Stimulated activated CD8-positive, alpha-beta memory T cell treated with anti-CD3 and anti-CD28 coated beads, Interleukin-12 subunit alpha, Interleukin-12 subunit beta, amount 100 ng/mL, for 4 hours (primary cell): ENCODE measurements at places on chromosomes 3 and 15.
A peak's percentile ranks its signal among the peaks of the same experiment; 100 is the strongest.

GRCh38 chr3:192482809-192483208 is 244.5 kb downstream of the FGF12 start:
- DNase-seq, result no peak

DNA sequence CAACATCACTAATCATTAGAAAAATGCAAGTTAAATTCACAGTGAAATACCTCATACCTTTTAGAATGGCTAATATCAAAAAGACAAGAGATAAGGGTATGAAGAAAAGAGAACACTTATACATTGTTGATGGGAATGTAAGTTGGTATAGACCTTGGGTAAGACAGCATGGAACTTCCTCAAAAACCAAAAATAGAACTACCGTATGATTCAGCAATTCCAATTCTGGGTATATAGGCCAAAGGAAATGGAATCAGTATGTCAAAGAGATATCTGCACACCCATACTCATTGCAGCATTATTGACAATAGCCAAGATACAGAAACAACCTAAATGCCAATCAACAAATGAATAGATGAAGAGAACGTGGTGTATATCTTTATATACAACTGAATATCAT is 166.8 kb upstream of the LRRN1 start:
- no peak for DNase-seq

DNA sequence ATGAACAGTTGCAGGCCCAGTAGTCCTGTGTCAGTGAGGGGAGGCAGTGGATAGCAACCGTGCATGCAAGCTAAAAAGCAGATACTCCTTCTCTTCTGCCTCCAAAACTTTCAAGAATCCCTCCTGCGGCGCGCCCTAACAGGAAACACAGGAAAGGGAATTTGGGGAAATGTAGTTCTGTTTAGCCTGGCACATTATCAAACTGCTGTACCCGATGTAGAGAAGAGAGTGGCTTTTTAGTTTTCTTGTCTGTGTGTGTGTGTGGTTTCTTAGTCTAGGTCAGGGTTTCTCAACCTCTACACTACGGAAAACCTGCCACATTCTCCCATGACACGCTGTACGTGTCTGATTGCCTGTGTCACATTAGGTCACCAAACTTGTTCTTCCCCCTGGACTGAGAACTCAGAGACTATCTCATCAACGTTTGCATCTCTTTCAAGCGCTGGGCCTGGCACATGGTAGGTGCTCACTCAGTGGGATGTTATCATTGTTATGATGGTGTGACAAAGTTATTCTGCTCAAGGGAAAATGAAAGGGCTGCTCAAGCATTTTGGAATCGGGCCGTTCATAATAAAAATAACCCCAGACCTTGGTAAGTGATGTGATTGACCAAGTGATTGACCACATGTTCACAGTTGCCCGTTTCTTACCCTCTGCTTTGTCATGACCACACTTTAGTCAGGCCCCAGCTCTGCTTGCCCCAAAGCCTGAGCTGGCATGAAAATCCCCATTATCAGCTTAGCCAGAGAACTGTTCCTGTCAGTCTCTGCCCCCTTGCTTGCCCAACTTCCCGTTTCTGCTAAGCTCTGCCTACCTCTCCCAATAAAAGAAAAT is 33.2 kb downstream of the TM4SF4 start:
- DNase-seq, result no peak

DNA sequence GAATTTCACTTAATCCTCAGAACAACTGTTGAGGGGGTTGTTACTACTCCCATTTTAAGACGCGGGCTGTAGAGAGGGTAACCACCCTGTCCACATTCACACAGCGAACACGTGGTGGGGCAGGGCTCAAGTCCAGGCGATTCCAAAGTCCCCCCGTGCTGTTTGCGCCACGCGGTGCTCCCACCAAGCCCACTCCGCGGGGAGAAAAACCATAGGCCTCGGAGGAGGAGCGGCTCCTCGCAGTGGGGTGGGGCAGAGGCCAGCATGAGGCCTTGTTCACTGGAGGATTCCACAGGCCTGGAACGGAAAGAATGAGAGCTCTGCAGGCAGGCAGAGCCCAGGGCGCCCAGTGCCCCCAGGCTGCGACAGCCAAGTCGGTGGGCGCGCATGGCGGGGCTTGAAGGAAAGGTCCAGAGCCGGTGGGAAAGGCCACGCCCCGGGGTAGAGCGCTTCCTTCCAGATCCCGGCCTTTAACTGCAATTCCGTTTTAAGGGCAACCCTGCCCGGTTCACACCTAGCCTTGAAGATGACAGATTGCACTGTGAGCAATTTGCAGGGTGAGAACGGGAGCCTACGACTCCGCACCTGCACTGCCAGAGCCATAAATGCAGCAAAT is 161.8 kb upstream of the TBL1XR1 start:
- peak; percentile 31 for DNase-seq

- no peak for DNase-seq
Measured at GRCh38 chr3:169524131-169524530, 139.4 kb downstream of the MECOM start.

DNA sequence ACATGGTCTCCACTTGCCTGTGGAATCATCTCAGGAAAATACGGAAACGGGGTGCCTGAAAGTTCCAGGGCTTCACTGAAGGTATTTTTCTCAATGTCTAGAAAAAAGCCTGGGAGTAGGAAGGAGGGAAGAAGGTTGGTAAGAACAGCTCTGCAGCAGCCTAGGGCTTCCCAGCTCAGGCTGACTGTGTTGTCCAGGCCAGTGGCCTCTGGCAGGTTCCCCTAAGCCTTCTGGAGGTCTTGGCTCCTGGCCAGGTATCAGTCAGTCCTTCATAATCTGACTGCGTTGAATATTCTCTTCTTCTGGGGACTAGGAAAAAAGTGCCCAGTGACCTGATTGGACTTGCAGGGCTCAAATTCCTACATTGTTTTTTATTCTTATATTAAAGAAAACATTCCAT is 38.6 kb downstream of the SSR3 start:
- DNase-seq, result no peak

DNA sequence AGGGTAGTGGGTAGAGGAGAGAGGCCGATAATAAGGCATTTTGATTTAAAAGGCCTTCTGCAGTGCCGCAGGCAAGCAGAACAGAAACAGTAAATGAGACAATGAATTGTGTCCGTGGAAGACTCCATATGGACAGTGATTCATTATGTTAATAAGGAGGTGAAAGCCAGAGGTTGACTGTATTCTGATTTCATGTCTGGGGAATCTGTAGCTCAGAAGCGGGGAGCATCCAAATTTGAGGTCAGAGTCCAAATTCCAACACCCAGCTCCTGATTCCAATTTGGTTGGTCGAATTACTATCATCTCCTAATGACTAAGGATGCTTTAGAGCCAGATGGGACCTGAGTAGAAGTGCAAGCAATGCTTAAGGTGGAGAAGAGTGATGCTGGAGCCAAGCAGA is 1.0 kb upstream of the TBC1D21 start:
- DNase-seq, result no peak

- DNase-seq, result no peak
Measured at GRCh38 chr3:45534632-45535031, 59.9 kb upstream of the LIMD1 start.

DNA sequence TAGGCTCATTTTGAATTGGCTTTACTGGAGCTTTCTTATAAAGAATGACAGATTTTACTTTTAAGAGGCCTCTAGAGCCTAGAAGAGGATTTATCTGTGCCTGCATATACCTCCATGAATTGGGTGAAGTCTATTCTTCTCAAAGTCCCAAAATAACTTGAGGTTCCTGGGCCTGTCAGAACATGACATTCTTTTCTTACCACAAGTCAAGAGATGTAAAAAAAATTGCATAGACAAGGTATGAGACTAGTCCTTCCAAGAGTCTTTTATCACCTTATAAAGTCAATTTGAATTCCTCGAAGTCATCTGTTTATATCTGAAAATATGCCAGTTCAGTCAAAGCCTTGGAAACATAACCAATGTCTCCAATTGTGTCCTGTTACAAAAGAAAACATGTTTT is 17.2 kb upstream of the CD200 start:
- no peak for DNase-seq

GRCh38 chr3:189883113-189883753 is 237.5 kb downstream of the P3H2 start:
- DNase-seq, result no peak

- DNase-seq, result no peak
Measured at GRCh38 chr15:55823699-55824340, 80.9 kb upstream of the PRTG start.

DNA sequence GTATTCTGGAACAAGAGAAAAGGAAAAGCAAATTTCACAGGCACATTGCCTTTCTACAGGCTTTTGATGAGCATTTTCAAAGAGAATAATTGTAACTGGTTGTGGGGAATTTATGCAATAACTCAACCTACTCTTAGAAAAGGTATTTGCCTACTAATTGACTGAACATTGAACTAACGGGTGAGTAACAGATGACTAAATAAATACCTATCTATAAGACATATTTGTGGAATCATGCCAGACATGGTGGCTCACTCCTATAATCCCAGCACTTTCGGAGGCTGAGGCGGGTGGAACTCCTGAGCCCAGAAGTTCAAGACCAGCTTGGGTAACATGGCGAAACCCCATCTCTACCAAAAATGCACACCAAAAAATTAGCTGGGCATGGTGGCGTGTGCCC is 367.7 kb downstream of the CGGBP1 start:
- no peak for DNase-seq

GRCh38 chr3:186417791-186418190 is 55.8 kb upstream of the DGKG start:
- no peak for DNase-seq

DNA sequence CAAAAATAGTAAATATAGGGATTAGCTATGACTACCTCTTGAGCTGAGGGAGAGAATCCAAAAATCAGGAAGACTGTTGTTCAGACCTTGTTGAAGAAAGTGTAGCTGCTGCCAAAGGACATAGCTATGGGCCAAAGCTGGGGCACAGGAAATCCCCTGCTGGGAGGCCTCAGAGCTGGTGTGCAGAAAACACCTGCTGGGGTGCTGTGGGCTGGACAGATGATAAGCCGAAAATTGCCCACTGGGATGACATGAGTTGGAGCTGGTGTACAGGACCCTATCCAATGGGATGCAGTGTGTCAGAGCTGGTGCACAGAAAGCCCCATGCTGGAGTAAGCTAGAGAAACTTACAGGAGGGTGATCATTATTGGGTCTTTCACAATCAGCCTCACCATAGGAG is 121.9 kb downstream of the NEO1 start:
- no peak for DNase-seq

DNA sequence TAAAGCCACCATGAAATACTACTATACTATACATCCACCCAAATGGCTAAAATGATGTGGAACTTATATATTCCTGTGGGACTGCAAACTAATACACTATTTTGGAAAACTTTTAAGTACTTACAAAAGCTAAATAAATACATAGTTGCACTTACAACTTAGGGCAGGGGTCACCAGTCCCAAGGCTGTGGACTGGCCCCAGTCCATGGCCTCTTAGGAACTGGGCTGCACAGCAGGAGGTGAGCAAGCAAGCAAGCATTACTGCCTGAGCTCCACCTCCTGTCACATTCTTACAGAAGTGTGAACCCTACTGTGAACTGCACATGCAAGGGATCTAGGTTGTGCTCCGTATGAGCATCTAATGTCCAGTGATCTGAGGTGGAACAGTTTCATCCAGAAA is 18.1 kb downstream of the PIGB start:
- no peak for DNase-seq

- DNase-seq, result no peak
Measured at GRCh38 chr3:30145281-30145680, 461.1 kb upstream of the TGFBR2 start.

GRCh38 chr3:94429517-94429916 is 366.7 kb downstream of the NSUN3 start:
- no peak for DNase-seq

- DNase-seq, result no peak
Measured at GRCh38 chr3:12335421-12335820, 46.6 kb downstream of the PPARG start.

DNA sequence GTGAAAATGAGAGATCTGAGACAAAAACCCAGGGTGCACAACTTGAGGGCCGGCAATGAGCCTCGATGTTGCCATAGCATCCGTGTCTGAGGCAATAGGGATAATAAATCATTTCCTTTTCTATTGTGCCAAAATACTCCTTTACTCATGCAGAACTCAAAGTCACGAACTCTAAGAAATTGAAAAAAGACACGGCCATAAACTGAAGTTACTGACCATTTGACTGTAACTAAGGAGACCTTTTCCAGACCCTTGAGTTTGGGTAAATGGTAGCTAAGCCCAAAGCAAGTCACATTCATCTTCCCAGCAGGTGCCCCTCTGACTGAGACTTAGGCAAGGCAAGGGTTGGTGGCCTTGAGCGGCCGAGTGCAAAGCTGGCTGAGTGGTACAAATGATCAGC is 141.2 kb upstream of the SLCO3A1 start:
- no peak for DNase-seq

DNA sequence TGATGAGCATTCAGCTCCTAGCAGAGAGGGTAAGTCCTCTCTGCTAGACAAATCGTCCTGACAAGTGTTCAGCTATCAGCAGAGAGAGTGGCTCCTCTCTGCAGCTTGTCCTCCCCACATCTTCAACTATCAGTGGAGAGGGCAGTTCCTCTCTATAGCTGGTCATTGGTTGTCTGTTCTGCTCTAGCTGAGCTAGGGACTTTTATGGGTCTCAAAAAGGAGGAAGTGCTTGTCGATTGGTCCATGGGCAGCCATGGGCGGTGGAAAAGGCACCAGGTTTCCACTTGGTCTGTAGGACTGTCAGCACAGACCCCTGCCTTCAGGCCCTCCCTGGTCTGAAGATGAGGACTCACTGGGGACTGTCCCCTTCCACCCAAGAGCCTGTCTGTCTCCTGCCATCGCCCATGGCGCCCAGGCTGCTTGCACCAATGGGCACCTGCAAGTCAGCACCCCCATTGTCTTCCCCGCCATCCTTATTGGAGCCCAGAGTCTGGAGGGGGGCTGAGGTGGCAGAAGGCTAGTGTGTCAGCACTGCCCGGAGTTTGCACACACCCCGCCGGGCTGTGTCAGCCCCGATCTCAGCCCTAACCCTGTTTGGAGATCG is 264.7 kb downstream of the ZBBX start:
- DNase-seq, result no peak

- DNase-seq, result no peak
Measured at GRCh38 chr15:36845270-36845669, 255.1 kb downstream of the MEIS2 start.

DNA sequence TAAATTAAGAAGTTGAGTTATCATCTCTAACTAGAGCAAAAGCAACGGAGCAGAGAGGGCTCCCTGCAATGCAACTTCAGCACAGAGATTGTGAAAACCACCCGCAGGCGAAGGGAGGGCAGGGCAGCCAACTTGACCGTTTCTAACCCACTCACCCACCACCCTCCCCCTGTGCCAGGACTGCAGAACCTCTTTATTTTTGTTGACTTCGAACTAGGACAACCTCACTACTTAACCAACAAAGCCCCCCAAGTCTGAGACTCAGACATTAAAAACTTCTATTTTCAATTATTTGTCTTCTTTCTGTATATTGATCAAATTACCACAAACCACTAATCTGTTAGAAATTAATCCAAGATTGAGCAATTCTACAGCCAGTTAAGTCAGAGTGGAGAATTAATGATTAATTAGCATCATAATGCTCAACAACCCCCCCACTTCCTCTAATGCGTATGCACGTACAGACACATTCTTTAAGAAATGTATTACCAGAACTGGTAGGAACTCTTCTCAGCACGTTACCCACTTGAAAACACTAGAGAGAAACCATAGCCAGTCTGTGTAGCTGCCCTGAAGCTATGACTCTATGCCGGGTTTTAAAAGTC is 2.0 kb downstream of the MGLL start:
- DNase-seq, result no peak

- DNase-seq, result no peak
Measured at GRCh38 chr3:129739634-129740033, 133.2 kb upstream of the PLXND1 start.

GRCh38 chr3:143433787-143434378 is 314.3 kb downstream of the CHST2 start:
- DNase-seq, result no peak

GRCh38 chr3:193335031-193335430 is 43.5 kb downstream of the ATP13A5 start:
- no peak for DNase-seq
